Skeletal muscle cell (primary cell): ENCODE measurements at places on chromosomes 4 and X.

GRCh38 chrX:69307756-69308155 lies 142.5 kb upstream of the PJA1 start:
- no peak for DNase-seq

- no peak for DNase-seq
Measured at GRCh38 chr4:17512973-17513665, 1.2 kb upstream of the QDPR start.

DNA sequence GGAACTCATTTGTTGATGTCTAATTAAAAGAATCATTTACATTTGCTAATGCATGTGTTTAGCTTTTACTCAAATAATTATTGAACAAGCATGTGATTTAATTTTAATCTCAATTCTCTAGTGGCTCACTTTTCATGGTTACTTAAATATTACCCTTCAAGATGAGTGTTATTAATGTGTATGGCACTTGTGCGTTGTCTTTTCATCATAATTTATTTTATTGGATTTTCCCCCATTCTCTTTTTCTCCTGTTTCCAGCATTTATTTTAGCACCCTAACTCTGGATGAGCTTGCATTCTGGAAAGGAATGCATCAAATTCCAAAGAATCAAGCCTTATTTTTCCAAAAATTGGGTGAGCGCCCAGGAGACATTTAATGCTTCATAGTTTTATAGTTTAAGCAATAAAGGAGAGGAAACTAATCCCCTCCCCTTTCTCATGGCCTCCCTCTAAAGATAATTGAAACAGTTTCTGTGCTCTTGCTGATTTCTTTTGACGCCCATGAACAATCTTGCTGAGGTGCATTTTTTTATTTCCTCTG lies 191.1 kb upstream of the FAT4 start:
- DNase-seq = no peak

DNA sequence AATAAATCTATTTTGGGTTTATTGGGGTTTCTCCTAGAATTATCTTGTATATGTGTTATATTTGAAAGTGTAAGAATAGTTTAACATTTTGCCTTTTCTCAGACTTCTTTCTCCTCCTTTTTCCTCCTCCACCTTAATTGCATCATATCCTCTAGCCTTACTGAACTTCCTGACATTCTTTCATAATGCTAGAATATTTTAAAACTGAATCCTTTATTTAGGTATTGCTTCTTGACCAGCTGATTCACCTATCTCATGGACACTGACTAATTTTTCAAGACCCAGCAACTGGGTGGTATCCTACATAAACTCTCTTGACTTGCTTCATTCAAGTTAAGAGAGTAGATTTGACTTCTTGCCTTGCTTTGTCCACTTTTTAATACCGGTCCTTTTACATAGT lies 1508.9 kb downstream of the STIM2 start:
- DNase-seq = no peak

DNA sequence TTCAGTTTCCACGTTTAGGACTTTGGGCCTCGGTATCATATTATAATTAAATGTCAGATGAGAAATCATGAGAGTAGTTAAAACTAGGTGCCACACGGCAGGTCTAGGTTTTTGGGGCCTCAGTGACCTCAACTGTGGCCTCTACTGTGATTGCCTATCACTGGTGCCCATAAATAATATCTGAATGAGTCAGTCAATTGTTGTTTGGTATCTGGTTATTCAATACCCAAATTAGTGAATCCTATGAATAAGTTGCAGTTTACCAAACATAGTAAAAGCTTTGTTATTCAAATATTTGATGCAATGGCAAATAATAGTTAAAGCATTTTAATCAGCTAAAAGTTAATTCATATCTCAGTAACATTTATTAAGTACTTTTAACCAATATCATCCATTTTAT lies 188.8 kb downstream of the PPP3CA start:
- no peak for DNase-seq

DNA sequence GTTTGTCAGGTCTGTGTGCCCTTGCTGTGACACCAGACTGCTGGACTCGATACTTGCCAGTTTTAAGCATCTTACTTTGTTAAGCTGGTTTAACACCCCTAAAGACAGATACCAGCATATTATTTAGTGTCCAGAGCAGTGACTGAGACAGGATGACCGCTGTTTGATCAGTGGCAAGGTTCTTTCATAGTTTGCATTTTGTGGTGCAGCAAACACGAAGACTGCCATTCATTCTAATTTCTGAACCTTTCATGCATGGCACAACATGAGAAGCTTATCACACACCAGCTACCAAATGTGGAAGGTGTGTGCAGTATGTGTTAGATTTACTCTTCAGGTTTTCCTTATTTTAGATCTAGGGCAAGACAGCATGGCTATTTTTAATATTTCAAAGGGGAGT lies 28.2 kb downstream of the JADE1 start:
- no peak for DNase-seq

DNA sequence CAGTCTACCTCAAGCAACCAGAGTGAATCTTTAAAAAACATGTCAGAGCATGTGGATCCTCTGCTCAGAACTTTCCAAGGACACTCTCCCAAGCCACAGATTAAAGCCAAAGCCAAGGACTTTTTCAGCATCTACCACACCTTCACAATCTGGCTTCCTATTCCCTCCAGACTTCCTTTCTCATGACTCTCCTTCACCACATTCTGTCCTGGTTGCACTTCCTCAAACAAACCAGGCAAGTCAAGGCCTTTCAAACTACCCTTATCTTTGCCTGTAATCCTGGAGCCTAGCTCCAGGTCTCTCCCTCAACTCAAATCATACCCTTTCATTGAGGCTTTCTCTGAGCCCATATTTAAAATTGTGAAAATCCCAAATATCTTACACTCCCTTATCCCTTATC lies 191.6 kb upstream of the GALNTL6 start:
- DNase-seq = no peak

GRCh38 chr4:158728236-158728635 lies 5.0 kb upstream of the PPID start:
- DNase-seq = no peak

GRCh38 chrX:93169771-93170170 lies 503.6 kb downstream of the NAP1L3 start:
- DNase-seq = no peak

DNA sequence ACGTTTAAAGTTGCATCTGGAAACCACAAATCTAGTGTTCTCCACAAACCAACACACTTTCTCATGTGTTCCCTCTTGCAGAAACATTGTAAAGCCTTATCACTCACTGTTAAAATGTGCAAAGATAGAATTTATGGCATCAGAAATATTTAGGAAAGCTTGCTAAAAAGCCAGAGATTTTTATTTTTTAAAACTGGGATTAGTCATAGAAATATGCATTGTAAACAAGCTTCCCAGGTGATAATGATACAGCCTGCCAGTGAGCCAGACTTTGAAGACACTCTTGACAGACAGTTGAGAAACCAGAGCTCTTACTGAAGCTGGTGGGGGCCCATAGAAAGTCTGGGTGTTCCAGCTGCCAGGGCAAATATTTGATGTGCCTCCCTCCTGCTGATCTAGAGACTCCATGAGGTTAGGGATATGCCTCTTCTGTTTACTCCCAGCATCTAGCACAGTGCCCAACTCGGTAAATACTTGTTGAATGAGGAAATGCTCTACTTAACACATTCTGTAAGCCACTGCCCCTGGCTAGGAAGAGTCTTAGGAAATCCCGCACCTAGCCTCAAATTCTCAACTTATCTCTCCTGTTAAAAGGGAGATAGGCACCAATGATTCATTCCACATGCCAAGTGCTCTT lies 179.0 kb upstream of the RASGEF1B start:
- DNase-seq = no peak
